Skin of body (tissue), 3 donors: ENCODE measurements at places on chromosomes 6 and 20.
A peak's percentile ranks its signal among the peaks of the same experiment; 100 is the strongest.

DNA sequence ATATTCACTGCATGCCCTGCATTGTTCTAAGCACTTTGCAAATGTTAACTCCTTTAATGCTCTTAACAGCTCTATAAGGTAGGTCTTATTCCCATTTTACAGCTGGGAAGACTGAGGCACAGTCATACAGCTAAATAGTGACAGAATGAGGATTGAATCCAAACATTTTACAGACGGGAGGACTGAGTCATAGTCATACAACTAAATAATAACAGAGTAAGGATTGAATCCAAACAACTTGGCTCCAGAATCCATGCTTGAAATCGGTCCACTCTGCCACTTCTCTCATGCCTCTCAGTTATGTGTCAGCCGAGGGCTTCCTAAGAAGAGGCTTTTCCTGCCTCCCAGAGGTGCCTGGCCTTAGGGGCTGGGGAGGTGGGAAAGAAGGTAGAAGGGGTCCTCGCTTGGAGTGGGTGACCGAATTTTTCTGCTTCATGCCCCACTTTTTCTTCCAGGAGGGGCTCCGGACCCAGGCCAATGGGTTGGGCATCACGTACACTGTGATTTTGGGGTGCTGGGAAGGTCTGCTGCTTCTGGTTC is 137.4 kb upstream of the RNF24 start:
- no peak for DNase-seq

GRCh38 chr6:31898383-31899011 is 999 bp upstream of the EHMT2 start:
- DNase-seq, result no peak

GRCh38 chr6:144678844-144679243 is 393.7 kb downstream of the UTRN start:
- DNase-seq, result no peak

DNA sequence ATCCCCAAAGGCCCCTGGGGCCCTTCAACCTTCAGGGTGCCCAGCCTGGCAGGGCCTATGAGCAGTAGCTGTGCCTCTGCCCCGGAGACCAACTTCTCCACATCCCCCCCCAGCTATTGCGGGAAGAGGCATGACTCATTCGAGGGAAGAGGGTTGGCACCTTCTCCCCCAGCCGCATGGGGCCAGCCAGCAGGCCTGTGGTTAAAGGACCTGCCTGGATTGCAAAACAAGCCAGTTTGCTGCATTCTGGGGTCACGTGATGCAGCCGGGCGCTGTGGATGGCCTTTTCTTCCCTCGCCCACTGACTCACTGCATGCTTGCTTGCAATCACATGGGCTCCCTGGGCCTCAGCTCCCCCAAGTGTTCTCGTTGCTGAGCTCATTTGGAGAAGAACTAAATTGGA is 182.5 kb downstream of the MAFB start:
- no peak for DNase-seq

- DNase-seq, result no peak
Observed at GRCh38 chr6:138250513-138251247, 32.4 kb upstream of the PBOV1 start.

DNA sequence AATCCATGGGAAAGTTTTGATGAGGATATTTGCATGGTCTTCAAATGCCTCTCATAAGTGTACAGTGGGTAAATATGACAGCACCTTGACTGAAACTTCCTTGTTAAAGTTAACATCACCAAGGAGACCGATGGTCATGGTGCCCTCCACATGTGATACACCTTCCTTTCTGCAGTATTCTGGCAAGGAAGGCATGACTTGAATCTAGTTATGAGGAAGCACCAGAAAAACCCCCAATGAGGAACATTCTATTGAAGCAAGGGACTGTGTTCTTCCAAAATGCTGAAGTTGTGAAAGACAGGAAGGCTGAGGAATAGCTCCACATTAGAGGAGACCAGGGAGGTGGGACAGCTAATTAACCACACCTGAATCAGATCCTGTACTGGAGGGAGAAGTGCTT is 118.3 kb downstream of the SLC24A3 start:
- no peak for DNase-seq

GRCh38 chr6:44224029-44224964 is 902 bp downstream of the SLC29A1 start:
- DNase-seq, result no peak

DNA sequence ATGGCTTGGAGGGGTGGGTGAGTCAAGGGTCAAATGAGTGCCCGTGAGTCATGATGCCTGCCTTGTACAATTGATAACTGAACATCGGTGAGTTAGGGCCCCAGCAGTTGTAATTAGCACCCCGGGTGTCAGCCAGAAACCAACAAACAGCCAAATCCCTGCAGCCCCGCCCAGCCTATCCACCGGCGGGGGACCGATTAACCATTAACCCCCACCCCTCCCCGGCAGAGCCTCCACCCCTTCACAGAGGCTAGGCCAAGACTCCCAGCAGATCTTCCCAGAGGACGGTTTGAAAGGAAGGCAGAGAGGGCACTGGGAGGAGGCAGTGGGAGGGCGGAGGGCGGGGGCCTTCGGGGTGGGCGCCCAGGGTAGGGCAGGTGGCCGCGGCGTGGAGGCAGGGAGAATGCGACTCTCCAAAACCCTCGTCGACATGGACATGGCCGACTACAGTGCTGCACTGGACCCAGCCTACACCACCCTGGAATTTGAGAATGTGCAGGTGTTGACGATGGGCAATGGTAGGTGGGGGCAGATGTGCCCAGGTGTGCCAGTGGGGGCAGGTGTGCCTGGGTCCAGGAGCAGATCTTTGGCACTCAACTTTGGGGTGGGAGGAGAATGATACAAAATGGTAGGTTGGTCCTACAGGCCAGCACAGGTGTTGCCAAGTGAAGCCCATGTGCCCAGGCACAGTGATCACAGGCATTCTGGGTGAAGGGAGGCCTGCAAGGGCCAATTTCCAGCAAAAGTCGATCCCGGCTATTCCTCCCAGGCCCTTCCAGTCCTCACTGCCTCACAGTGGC is 45.7 kb downstream of the HNF4A start:
- no peak for DNase-seq

DNA sequence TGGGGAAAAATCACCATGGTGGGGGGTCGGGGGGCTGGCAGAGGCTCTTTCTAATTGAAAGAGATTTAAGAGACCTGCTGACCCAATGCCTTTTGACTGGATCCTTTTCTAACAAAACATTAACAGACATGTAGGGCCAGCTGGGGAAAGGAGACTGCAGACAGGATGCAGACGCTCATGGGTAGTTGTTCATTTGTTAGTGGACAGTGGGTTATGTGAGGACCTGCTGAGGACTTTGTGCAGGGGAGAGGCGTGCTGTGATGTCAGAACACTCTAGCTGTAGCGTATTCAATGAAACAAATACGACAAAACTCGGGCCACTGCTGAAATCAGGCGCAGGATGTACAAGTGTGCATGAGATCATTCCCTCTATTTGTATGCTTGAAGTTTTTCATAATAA is 1.2 kb downstream of the IP6K3 start:
- DNase-seq, result no peak

DNA sequence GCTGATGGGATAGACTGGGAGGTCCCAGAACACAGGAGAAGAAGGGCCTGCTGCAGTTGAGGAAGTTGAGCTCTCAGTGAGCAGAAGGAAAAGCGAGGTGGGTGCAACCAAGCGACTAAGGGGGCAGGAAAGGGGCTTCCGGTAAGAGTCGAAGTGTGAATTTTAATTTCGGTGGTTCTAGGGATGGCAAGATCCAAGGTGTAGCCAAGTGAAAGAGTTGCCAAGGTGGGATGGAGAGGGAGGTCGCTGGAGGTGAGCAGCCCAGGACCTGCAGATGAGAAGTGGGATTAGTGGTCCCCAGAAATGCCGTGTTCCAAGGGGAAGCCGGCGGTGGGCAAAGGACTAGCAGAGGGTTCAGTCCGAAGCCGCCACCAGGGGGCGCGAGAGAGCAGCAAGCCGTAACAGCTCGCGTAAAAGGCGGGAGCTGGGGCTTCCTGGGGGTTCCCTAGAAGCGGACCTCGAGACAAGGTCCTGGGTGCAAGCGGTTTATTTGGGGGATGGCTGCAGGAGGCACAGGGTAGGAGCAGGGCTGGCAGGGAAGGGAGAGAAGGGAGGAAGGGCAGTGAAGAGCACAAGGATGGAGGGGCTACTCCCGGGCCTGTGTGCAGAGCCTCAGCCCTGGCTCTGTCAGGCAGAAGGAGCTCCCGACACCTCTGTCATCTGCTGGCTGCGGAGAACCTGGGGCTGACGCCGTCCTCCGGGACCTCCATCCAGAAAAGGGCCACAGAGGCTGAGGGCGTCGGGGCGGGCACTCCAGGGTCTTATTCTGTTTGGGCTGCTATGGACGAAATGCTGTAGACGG is 103.6 kb downstream of the PAX1 start:
- DNase-seq, result no peak

GRCh38 chr6:163777716-163778115 is 363.2 kb downstream of the QKI start:
- DNase-seq, result no peak

DNA sequence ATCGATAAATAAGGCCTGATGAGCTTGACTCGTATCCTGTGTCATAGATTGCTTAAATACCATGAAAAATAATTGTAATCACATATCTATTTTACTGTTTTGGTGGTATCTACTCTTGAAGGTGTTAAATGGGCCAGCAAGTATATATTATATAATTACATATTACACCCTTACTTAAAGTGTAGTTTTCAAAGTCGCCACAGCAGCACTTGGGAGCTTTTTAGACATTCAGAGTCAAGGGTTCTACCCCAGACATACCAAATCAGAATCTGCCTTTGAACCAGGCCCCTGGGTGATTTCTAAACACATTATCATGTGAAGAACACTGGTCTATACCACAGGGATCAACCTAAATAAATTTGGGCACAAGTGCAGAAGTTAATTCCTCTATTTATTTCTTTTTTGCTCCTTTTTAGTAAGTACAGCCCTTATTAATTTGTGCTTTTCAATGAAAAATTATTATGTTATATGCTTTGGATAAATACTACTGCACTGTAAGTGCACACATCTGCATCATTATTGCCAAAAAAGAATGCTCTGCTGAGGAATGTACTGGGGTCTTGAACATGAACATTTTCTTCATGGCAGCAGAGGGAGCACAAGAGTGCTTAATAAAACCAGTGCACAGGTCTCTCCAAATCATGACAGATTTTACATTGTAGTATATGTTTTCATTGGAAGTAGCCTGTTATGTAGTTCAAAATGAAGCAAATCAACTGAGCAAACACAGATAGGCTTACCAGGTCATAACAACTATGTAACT is 3.1 kb upstream of the ATXN1 start:
- peak; percentile 77 for DNase-seq

- no peak for DNase-seq
Observed at GRCh38 chr6:108632441-108632840, 71.7 kb downstream of the FOXO3 start.
